ENCODE measurements at places on chromosomes 3 and 15. TPM values are rescaled to one million over a fixed set of nuclear protein-coding genes. Genes with fewer than 3 reads are reported as not detected.

- no peak for DNase-seq
Observed at GRCh38 chr3:141373768-141374526, 5.6 kb downstream of the ZBTB38 start.

The GOLGA8K gene
- total RNA-seq: not detected

- no peak for DNase-seq
Observed at GRCh38 chr15:101545548-101546505, 56.3 kb upstream of the PCSK6 start.

The KCNAB1 gene
- not detected for total RNA-seq

DNA sequence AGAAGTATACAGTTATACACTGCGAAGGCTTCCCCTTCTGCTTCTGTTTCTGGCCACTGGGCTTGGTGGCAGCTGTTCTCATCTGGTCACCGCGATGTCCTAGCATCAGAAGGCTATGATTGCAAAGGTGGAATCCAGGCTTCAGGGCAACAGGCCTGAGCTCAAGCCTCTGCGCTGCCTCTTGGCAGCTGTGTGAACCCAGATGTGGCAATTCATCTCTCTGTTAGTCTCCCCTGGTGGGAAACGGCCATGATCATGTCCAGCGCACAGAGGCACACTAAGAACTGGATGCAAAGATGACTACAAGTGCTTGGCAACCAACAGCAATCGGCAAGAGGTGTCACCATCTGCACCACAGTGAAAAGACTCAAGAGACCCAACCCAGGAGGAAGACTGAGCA is 78.9 kb downstream of the PCSK6 start:
- no peak for DNase-seq

The CSPG5 gene
- total RNA-seq: 0.65 TPM

DNA sequence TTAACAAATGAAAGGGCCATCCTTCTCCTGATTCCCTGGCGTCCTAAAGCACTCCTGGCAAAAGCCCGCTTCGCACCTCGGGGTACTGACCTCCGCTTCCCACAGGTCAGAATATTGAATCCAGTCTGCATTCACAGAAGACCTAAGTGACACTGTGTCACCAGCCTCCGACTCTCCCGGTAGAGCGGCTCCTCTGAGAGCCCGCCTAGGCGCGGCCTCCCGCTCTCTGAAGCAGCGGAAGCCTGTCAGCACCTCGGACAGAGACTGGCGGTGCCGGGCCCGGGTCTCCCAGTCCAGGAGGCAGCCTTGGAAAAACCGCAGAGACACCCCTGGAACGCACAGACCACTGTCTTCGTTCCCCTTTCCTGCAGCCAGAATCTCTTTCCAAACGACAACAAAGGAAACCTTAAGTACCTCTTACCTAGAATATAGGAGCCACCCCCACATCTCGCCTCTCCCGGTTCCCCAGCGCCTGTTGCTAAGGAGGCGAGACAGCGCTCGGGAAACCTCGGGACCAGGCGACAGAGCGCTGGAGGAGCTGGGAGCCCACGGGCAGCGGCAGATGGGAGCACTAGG is 1.2 kb downstream of the GABRB3 start:
- no peak for DNase-seq

The C15orf40 gene
- 19.2 TPM for total RNA-seq

DNA sequence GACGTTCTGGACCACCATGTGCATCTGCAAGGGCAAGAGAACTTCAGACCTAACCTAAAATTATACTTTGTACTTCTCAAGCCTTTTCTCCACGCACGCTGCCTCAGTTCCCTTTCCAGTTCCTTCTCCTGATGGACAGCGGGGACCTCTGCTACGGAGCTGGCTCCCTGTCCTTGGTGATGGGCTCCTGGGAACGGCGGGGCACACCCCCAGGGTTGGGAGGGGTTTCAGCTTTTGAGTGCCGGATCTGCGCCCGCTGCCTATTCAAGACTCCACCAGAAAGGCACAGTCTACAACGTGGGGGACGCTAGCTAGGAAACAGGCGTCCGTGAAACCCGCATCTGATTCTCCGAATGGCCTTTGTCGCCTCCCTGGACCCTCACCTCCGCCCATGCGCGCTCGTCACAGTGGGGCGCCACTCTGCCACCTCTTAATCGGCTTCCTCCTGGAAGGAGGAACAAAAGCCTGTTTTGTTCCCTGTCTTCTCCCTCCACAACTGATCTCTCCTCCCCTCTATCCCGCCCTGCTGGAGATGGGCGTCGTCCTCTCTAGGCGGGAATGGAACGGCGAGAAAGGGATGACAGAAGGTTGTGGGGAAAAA is 2.2 kb downstream of the GPR149 start:
- DNase-seq: no peak

The LACTB gene
- 9.7 TPM for total RNA-seq

GRCh38 chr3:62538691-62539356 is 165.5 kb upstream of the FEZF2 start:
- DNase-seq: no peak

DNA sequence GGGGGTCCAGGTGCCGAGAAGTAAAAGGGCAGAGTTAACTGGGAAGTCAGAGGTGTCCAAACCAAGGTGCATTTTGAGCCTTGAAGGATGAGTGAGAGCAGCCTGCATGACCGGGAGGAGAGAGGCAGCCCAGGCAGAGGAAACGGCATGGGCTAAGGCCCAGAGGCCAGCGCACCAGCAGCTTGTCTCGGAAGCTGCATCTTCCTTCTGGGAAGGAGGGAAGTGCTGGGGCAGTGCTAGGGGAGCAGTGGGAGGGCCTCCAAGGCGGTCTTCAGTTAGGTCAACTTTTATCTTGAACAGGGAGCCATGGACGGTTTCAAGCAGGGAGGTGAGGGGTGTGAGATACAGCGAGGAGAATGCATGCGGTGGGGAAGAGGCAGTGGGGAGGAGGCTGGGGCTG is 1.0 kb downstream of the H1-8 start:
- DNase-seq: no peak

The HCN4 gene
- 0.14 TPM for total RNA-seq

DNA sequence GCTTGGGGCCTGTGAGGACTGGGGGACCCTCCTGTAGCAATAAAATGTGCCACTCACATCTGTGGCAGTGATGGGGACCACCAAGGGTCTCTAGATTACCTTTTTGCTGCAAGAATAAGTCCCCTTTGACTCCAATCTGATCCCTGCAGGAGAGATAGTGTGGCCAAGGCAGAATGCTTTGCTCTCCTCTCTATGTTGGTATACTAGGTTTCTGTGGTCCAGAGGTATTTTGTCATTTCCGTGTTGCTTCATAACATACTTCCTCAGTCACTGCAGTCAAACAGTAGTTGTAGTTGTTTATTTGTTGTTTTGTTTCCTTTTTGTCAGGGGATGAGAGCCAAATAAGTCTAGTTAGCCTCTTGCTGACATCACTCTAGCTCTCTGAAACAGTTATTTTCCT is 13.1 kb upstream of the NAALADL2 start:
- DNase-seq: no peak

DNA sequence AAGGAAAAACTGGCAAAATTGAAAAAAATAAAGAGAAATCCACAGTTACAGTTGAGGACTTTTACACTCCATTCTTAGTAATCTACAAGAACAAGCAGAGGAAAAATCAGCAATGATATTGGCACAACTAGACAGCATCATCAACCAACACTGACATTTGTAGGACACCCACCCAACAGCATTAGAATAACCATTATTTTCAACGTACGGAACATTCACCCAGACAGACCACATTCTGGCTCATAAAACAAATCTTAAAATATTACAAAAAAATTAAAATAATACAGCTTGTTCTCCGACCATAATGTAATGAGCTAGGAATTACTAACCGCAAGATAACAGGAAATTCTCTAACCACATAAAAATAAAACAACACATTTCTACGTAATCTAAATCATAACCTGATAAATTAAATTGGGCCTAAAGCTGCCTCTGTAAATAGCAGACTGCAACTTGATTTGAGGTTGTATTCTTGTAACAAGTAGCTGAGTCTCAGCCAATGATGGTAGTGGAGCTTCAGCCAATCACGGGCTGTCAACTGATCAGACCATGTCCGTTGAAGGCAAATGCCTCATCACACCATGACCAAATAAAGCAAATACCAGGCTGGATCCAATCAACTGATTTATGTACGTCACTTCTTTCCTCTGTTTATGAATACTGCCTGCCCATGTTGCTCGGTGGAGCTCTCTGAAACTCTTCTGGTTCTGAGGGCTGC is 9.2 kb downstream of the PLSCR4 start:
- no peak for DNase-seq

The SCAANT1 gene
- not detected for total RNA-seq

GRCh38 chr3:51974963-51975851 is at the start of gene ABHD14A:
TSS of gene ABHD14A (plus strand) at chr3:51975064. CDS start at chr3:51975136, 72 bp downstream.
- no peak for DNase-seq

DNA sequence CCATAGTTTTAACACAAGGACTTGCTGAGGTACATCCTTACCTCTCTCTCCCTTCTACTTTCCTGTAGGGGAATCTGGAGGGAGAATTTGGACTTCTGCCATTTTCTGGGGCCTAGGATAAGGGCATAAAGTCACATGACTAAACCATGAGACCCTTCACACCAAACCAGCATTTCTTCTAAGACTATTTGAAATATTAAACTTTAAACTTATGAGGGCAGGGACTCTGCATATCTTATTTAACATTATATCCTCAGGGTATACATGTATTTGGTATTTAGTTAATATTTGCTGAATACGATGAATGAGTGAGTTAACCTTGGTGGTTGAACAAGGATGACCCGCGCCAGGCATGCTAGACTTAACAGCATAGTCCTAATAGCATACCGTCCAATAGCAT is 63.4 kb downstream of the USP13 start:
- DNase-seq: peak; percentile 26
